ENCODE measurements at places on chromosomes 3 and 15.

DNA sequence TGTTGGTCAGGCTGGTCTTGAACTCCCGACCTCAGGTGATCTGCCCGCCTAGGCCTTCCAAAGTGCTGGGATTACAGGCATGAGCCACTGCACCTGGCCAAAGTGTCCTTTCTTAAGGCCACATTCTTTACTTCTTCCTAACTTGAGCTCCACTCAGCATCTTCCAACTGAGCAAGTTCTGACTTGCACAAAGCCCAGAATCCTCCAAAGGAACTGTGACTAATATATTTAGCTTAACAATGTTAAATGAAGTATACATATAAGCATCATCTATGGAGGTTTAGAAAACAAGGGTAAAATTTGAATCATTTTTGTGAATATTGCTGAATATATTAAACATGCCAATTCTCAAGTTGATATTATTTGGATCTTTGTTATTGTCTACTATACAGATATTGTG, 93.7 kb downstream of the SHQ1 start:
- no peak for DNase-seq

DNA sequence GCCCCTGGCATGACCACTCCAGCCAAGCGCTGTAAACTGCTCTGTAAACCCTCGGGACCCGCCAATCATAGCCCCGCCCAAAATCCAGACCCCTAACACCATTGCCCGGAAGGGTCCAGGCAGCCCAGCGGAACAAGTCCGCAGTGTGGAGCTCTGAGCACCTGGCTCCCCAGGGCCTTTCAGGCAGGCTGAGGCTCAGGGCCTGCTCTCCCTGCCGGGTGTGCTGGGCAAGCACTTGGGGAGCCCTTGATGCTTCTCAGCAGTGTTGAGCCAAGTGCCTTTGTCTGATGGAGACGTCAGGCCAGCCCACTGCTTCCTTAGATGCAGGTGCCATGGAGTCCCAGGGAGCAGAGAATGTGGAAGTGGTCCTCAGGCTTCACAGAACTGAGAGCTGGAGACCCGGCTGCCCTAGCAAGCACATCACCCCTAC, 106.2 kb downstream of the TLE3 start:
- DNase-seq, result no peak

DNA sequence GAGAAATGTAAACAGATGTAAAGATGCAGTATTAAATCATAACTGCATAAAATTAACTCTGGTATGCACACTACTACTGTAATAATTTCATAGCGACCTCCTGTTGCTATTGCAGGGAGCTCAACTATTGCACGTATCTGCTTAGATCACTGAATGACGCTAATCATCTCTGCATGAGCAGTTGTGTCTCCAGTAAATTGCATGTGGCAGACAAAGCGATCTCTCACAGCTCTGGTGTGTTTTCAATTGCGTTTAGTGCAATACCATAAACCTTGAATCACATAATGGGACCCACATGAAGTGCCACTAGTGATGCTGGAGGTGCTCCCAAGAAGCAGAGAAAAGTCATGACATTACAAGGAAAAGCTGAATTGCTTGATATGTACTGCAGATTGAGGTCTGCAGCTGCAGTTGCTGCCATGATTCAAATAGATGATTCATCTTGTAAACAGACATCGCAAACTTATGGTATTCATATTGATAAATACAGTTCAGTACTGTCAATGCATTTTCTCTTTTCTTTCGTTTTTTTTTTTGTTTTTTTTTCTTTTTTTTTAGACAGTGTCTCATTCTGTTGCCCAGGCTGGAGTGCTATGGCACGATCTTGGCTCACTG, 30.2 kb upstream of the LCTL start:
- DNase-seq, result no peak

- no peak for DNase-seq
Observed at GRCh38 chr3:152613851-152614250, 221.1 kb upstream of the P2RY1 start.

DNA sequence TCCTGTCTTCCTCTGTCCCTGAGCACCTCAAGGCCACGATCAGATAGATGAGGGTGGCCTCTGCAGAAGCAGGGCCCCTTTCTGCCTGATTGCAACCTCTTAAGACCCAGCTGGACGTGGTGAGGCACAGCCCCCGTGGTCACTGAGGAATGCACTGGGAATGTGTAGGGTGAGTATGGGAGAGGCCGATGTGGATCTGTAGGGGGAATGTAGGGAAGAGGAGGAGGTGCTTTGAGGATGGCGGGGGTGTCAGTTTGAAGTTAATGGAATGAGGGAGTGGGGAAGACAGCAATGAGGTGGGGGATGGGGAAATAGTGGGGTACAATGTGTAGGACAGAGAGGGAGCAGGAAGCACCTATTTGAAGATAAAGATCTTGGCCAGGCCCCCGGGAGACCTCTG, 785 bp upstream of the IQCF5 start:
- no peak for DNase-seq

DNA sequence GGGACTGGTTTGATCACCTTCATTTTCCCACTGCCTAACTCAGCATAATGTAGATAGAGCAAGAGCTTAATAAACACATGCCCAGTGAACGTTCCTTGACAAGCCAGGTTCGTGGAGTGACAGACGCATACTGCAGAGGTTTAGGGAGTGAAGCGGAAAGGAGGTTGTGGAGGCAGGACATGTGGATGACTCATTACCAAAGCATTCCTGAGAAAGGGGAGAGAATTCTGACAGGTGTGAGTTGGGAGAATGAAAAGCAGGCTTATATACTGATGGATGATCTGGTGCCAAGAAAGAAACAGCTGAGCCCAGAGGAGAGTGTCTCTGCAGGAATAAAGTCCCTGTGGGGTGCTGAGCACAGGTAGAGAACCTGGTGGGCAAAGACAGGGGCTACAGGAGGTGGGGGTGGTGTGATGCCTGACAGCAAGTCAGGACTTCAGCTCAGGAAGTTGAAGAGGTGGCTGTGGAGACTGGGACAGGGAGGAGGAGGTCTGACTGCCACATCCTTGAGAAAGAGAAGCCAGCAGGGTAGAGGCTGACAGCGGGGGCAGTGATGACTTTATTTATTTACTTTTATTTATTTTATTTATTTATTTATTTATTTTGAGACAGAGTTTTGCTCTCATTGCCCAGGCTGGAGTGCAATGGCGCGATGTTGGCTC, 2.4 kb upstream of the RPL29 start:
- DNase-seq, result no peak

DNA sequence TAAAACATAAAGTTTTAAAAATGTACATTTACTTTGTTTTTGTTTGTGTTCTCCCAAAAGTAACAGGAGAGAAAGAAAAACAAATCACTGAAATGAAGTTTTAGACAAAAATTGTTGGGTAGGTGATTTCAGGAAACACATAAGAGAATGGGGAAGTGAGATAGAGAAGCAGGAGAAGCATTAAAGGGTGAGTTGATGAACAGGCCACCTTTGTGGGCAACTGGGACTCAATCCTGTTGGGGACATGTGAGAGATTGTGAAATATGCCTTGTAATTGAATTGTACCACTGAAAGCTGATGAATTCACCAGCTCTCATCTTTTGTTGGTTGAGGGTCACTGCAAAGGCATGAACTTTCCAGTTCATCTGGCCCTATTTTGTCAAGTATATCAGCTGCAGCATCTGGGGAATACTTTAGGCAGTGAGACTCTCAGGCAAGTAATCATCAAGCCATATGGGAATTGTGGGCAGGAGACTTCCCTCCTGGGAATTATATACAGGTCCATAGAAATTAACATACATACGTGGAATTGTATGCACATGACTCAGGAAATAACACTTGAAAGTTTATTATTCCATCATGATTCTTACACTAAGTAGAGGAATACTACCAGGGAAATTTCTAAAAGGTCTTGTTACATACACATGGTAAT, 181.0 kb downstream of the ZBBX start:
- DNase-seq, result no peak

GRCh38 chr3:141241616-141242376, 10.2 kb downstream of the PXYLP1 start:
- DNase-seq, result no peak

DNA sequence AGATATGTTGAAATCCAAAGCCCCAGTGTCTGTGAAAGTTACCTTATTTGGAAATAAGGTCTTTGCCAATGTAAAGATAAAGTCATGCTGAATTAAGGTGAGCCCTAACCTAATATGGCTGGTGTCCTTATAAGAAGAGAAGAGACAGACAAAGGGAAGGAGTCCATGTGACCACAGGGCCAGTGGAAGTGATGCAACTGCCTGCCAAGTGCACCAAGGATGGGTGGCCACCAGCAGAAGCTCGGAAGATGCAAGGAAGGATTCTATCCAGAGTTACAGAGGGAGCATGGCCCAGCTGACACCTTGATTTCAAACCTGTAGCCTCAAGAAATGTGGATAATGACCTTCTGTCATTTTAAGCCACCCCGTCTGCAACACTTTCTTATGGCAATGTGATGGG, 35.3 kb upstream of the PGPEP1L start:
- no peak for DNase-seq

DNA sequence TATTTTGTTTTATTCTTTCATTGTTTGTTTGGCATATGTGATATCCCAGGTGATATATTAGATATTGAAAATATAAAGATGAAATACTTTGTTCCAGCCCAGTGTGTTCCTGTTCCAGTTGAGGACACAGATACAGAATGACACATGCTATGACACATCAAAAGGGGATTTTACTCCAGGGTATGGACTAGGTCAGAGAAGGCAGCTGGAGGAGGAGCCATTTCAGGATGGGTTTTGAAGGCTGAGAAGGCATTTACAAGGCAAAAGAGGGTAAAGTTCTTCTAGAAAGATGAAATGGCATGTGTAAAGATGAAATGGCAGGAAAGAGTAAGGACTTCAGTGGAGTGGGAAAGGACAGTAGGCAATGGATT, 163.8 kb downstream of the ZIC1 start:
- no peak for DNase-seq

DNA sequence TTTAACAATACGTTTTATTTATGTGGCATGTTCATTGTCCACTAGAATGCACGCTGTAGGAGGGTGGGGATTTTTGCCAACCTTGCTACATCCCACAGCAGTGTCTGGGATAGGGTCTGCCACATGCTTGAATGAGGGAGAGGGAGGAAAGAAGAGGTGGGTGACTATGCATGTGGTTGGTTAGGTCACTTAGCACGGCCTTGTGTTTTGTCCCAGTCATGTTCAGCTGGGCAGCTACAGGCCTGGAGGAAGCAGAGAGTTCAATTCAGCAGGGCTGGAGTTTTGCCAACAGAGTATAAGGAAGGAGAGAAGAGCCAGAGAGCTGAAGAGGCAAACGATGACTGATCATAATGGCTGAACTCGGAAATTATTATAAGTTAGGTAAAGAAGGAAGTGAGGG, 268.4 kb upstream of the NSMCE3 start:
- no peak for DNase-seq

- DNase-seq, result no peak
Observed at GRCh38 chr3:46086986-46087385, 59.7 kb upstream of the XCR1 start.

DNA sequence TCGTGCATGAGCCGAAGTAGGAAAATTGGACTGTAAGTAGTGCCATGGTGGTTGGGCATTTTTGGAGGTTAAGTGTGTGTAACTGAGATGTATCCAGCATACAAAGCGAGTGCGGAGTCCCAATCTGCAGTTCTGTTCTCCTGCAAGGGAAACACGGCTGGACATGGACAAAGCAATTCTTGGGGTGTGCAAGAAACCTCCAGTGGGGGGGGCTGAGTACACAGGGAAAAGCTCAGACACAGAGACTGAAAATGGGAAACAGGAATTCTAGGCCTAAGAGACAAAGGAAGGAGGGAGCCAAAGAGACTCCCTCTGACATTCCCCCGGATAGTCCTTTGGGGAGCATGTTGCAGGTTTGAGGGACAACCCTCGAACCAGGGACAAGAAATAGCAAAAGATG, 83.2 kb upstream of the PLSCR4 start:
- DNase-seq, result no peak

- no peak for DNase-seq
Observed at GRCh38 chr3:48858709-48859108, 11.0 kb upstream of the PRKAR2A start.

DNA sequence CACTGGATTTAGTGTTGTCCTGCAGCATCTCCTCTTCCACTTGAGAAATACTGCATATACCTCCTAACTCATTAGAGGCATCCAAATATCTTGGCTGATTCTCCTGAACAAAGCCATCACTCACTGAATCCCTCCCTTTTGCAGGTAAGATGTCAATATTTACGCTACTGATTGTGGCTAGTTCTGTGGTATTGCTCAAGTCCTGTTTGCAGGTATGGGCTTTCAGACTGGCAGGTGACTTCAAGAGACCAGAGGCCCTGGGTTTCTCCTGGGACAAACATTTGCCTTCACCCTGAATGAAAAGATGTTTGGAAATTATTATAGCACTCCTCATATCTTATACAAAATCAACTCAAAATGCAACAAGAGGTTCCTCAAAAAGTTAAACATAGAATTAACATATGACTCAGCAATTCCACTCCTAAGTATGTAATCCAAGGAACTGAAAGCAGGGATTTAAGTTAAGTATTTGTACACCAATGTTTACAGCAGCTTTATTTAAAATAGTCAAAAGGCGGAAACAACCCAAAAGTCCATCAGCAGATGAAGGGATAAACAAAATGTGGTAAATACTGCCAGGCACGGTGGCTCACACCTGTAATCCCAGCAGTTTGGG, 18.6 kb downstream of the NEK4 start:
- no peak for DNase-seq

- DNase-seq, result no peak
Observed at GRCh38 chr3:169552533-169552932, 111.0 kb downstream of the MECOM start.

DNA sequence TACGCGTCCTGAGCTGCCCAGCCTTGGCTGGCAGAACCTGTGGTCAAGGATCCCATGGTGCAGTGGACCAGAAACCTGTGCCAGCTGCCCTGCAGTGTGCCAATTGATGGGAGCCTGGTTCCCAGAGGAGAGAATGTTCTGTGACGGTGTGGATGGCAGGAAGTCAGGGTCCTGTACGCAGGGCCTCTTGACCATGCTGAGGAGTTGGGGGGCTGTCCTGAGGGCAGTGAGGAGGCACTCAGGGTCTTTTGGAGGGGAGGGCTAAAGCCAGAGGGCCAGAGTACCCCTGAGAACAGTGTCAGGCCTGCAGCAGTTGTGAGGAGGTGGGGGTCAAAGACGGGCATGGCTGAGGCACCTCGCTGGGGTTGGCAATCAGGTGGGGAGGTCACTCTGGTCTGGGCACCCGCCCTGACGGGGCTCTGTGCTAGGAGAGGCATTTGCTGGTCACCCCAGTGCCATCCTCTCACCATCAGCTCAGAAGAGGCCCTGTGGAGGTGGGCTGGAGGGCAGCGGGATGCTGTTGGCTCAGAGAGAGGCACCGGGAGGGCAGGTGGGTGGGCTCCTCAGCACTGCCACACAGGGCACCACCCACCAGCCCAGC, 61.0 kb downstream of the SCN5A start:
- DNase-seq, result no peak

DNA sequence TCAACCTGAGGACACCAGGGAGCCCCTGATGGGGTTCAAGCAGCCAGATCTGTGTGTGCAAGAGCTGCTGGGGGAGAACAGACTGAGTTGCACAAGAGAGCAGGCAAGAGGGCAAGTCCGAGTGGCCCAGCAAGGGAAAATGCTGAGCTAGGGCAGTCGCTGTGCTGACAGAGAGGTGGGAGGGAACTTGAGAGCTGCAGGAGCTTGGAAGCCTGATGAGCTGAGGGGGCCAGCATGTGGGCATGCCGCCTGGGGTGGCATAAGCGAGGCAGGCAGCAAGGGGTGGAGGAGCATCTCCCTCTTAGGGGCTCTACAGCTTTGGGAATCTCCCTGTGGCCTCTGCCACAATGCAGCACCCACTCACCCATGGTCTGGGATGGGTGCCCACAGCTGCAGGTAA, 4.7 kb upstream of the CORO2B start:
- no peak for DNase-seq

Data from caudate nucleus (tissue), 63 donors.